SW480 (cell line): ENCODE measurements at places on chromosomes 12 and 14.

- no peak for DNase-seq
Observed at GRCh38 chr12:12210983-12211382, 55.9 kb downstream of the LRP6 start.

DNA sequence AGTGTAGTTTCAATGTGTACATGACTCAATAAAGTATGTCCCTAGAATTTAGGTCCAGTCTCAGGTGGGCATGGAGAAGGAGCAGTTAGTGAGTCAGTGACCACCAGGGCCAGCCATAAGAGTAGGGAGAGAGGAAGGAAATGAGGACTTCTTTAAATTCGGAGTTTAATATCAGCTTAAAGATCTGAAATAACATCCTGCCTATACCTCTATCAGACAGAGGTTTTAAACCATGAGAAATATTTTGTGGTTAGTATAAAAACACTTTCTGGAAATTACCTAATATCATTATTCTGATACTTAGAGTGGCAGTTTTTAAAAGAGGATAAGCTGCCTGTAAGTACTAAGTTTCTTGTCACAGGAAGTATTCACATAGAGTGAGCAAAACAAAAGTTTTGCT, 61.7 kb upstream of the ST8SIA1 start:
- DNase-seq: no peak

DNA sequence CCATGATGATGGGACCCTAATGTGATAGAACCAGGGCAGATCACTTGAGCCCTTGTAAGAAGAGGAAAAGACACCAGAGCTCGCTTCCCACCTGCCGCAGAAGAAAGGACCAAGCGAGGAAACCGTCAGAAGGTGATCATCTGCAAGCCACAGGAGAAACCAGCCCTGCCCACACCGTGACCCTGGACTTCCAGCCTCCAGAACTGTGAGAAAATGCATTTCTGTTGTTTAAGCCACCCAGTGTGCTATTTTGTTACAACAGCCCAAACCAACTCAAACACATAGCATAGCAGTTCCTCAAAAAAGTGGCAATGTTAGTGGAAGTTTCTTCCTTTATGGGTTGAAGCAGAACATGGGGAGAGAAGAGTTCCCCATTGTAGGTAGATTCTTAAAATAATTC, 107.9 kb upstream of the BCL2L14 start:
- DNase-seq: no peak

DNA sequence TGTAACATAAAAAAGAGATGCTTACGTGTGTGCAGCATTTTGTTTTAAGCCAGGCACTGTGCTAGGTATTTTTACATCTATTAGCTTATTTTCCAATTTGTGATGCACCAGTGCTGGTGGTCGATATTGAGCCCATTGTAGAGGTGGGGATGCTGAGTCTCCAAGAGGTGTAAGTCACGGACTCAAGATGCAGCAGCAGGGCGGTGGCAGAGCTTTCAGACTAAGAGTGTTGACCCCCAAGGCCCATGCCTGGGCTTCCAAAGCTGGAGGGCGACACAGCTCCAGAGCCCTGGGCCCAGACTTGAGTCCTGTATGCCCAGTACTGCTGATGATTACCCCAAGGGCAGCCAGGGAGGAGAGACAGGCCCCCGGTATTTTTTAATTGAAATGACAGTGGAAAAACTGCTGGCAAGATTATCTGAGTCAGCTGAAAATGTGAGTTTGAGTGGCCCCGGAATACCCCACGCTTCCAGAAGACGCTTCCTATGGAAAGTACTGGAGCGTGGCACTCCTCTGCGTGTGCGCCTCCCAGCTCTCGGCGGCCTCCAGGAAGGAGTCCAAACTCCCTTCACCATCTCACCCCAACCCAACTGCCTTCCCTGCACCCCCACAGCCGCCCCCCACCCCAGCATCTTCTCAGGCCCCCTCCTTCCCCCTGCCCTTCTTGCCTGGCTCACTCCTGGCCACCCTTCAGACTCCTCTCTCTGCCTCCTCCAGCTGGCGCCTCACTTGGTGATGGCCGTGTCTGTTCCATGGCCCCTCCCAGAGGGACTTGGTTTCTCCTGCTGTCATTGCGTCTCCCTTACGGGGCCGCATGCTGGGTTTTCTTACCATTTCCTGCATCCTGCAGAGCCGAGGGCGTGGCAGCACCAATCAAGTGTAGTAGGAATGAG, 40.7 kb downstream of the ELK3 start:
- DNase-seq: no peak

GRCh38 chr14:80714474-80714873, 227.1 kb downstream of the CEP128 start:
- no peak for DNase-seq

DNA sequence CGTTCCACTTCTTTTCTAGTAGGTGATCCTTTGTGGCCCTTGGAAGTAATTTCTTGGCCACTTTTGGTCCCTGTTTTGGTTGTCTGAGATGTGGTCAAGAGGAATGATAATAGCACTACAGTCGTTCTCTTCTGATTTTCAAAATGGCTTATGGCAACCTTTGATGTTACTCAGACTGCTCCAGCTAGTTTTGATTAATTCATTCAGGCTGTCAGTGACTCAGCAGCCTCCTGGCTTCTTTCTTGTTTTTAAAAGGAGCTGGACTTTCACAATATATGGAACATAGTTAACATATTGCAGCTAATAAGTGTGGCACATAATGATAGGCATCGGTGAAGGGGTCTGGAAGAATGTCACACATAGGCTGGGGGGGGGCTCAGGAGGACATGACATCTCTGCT, 47.3 kb downstream of the WDR20 start:
- DNase-seq: peak; percentile 89

DNA sequence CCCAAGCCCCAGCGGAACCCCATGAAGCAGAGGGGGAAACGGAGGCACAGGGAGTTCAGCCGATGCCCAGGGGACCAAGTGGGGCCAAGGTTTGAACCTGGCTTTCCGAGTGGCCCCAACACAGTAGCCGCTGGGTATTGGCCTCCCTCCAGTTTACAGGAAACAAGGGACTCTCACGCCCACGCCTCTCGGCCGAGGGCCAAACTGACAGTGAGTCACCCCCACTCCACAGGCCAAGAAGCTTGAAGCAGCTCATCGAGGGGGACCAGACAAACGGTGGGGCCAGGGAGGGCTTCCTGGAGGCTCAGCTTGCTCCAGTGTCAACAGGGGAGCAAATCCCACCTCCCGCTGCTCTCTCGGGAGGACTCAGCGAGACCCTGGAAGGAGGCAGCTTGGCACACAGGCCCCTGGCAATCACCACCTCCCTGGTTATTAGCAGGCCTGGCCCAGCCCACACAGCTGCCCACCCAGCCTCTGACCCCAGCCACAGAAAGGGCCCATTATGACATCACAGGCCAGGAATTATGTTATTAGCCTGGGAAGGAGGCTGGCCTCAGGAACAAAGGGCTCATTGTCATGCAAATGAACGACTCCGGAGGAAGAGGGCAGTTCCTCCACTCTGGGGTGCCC, 54.6 kb downstream of the NCOR2 start:
- DNase-seq: peak; percentile 91

- DNase-seq: no peak
Observed at GRCh38 chr12:25677232-25677937, 124.3 kb upstream of the LMNTD1 start.

DNA sequence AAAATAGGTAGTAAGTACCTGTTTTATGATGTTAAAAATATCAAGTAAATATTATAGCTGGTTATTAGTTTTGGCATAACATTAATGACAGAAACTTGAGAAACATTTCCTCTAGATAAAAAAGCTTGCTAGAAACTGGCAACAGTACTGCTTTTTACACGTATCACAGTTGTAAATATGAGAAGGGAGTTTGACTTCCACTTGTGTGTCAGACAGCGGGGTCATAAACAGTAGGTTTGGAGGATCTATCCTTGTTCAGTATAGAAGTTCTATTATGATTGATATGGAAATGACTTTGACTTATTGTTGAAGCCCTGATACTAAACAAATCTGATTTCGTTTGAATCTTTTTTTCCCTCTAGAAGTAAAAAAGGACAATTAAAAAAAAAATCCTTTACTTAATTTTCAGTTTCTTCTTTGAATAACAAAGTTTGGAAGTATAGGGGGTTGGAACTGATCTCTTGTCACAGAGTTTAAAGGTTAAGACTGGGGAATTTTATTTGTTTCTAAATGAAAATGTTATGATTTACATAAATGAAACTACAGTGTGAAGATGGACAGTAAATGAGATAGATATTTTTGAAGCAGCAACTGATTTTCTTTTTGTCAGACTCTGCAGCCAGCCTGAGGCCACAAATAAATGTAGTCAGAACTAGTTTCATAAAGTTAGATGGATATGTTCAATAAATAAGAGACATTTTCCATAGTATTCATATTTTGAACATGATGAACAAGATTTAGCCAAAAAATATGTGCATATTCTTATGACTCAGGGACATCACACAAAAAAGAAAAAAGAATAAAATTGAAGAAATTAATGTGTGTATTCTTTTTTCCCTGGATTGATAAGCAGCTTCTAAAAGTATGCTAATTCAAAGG, 50.1 kb downstream of the WNK1 start:
- no peak for DNase-seq

GRCh38 chr14:96790186-96790585, 7.0 kb upstream of the VRK1 start:
- no peak for DNase-seq

DNA sequence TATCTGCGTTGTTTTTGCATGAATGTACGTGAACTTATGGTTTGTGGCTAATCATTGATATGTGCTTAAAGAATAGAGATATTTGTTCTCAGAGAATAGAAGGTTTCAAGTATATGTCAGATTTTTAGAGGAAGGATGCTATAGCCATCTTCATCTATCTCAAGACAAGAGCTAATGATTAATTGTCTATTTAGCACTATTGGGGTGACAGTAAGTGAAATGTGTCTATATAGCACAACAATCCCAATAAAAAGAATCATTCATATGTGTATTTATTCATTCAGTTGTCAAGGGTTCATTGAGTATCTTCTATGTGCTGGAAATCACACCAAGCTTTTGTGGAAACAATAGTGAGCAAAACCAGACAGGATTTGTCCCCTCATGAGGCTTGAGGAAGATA, 299.5 kb upstream of the NPAS3 start:
- DNase-seq: no peak

- no peak for DNase-seq
Observed at GRCh38 chr12:32303174-32303549, 96.2 kb upstream of the FGD4 start.

DNA sequence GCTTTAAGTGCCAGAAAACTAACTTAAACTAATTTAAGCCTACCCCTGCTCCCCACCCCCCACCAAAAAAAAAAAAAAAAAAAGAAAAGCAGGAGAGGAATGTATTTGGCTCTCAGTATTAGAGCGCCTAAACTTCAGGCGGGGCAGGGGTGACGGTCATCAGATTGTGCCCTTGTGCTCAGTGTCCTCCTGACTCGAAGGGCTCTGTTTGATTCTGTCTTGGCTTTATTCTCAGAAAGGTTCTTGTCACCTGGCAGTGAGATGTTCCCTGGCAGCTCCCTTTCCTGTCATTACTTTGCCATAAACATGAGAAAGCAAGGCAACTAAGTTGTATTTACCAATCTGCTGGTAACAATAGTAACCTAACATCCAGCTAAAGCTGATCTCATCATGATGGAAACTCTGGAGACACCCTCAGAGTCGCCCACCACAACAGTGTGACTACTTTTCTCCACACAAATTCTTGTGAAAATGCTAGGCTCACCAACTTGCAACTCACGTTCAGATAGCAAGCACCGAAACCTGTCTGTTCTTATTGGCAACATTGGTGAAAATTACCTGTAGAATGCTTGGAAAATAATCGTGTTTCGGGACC, 39.0 kb upstream of the WNK1 start:
- DNase-seq: no peak

- no peak for DNase-seq
Observed at GRCh38 chr14:93991212-93991611, 5.9 kb upstream of the CCDC197 start.

- no peak for DNase-seq
Observed at GRCh38 chr12:9971181-9971580, at the start of gene CLEC12A. TSS of gene CLEC12A (plus strand) at chr12:9971409. CDS start at chr12:9971597, 188 bp downstream.

DNA sequence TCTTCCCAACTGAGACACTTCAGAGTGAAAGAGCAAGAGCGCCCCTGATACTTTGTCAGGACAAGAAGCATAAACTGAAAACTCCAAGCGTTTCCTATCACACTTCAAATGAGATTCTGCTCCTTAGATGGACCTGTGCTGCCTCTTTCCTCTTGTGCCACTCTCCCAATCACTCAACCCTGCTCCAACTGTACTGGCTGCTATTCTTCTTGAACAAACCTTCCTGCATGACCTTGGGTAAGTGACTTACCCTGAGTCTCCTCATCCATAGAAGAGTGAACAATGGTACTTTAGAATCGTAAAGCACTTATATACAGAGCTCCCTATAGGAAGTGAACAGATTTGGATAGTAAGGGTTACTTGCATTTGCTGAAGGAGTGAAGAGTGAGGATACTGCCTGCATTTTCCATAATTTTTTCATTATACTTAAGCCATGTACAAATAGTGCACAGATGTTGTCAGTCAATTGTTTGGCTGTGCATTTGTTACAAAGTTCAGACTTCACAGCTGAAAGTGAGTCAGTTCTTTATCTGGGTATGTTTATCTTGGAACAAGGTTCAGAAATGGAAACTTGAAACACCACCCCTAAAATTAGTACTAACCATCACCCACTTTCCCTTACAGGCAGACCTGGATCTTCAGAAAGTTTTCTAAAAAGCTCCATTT, 10.8 kb downstream of the MTERF2 start:
- no peak for DNase-seq

DNA sequence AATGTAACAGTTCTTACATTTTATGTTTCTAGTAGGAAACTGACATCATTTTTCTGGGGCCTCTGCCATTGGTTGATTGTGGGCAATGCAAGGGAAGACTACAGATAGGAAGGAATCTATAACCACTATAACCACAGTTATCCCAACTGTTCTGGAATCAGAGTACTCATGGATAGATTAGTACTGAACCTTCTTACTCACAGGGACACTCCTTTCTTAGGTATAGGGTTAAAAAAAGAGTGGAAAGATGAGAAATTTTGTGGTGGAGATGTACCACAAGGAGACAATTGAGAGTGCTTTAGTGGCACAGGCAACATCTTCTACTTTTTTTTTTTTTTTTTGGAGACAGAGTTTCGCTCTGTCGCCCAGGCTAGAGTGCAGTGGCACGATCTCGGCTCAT, 21.0 kb downstream of the TMEM116 start:
- no peak for DNase-seq

- DNase-seq: no peak
Observed at GRCh38 chr14:71745072-71745471, 187.2 kb upstream of the RGS6 start.

- no peak for DNase-seq
Observed at GRCh38 chr12:113684053-113684907, 212.6 kb upstream of the LHX5 start.

- DNase-seq: no peak
Observed at GRCh38 chr12:19704966-19705365, 265.7 kb downstream of the AEBP2 start.

DNA sequence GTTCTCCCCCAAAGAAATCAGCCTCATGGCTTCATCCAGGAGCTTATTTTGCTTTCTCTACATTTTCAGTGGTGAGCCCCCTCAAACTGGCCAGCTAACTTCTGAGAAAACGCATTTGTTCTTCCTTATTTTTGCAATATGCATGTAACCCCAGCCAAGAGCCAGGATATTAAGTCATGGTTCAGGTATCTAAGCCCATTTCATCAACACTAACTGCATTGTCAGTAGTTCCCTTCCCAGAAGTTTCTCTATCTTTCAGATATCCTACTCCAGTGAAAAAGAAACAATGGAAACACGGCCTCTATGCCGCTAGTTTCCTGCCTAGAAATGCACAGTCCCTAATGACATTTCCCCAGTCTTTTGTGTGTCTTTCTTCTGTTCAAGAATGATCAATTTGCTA, 102.8 kb upstream of the RASSF8 start:
- DNase-seq: no peak
